ENCODE measurements at places on chromosomes 4 and X.

GRCh38 chrX:132740316-132741123, 217.9 kb downstream of the HS6ST2 start:
- DNase-seq: peak; percentile 4

DNA sequence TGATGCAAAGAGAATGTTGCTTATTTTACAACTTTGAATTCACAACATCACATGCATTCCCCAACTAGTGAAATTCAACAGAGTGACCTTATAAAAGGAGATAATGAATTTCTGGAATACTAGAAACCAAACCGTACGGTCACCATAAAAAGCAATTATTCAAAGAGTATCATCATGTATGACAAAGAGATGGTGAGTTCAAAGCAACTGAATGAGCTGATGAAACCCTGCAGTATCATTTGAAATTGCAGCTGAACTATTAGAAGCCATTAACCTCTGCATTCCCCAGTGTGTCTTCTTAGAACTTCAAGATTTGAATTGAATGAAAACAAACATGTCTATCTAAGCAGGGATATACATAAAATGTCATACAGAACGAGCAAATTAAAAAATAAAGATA, 172.4 kb downstream of the SLITRK2 start:
- DNase-seq: no peak

GRCh38 chr4:84699001-84699671, 116.2 kb downstream of the CDS1 start:
- DNase-seq: no peak

DNA sequence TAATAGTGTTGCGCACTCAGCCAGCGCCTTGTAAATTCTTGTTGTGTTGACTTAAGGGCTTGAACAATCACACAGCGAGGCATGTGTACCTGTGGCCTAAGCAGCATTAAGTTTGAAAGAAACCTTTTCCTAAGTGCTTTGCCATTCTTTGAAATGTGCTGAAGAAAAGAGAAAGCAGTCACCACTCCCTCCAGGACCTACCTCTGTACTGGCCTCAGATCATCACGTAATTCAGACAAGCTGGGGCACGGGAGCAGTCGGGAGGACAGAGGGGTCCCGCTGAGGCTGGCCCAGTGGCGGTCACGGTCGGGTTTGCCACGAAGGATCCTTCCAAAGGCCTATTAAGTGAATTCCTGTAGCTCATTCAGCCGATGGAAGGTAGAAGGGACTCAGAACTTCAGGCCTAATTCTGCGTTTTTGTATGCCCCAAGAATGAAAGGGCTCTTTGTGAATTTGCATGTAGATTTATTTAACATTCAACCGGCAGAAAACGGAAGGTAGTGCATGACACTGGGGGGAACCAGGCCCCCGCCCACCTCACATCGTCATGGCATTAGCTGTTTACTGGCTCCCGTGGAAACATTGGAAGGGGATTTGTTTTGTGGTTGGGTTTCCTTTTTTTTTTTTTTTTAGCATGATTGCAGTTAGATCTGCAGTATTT, 106.3 kb downstream of the TRAPPC11 start:
- peak; percentile 94 for DNase-seq

GRCh38 chr4:74874753-74875367, 58.1 kb upstream of the PARM1 start:
- DNase-seq: peak; percentile 88

GRCh38 chr4:1246111-1246881, 2.6 kb downstream of the CTBP1 start:
- DNase-seq: no peak

DNA sequence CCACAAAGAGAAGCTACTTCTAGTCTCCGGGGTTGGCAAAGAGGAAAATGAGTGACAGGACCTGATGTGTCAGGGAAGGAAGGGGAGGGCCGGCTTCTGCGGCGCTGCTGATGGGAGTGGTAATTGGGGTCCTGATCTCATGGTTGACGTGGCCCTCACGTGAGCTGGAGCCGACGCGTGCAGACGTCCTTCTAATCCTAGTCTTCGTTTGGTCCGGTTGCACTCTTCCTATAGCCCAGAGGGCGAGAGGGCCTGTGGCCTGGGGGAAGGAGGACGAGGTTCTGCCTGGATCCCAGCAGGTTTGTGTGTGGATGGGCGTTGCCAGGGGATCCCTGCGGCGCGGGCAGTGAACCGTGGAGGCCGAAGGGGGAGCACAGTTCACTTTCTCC, at the start of gene ARMCX1:
TSS of gene ARMCX1 (plus strand) at position 186 of the 389 bp plus-strand sequence. CDS start 2,384 bp downstream, outside the sequence.
- DNase-seq: peak; percentile 88

GRCh38 chr4:71882113-71882841, 98.4 kb upstream of the GC start:
- DNase-seq: no peak

- DNase-seq: no peak
These were observed 94.2 kb downstream of the TENM3 start for GRCh38 chr4:182337366-182337765.

DNA sequence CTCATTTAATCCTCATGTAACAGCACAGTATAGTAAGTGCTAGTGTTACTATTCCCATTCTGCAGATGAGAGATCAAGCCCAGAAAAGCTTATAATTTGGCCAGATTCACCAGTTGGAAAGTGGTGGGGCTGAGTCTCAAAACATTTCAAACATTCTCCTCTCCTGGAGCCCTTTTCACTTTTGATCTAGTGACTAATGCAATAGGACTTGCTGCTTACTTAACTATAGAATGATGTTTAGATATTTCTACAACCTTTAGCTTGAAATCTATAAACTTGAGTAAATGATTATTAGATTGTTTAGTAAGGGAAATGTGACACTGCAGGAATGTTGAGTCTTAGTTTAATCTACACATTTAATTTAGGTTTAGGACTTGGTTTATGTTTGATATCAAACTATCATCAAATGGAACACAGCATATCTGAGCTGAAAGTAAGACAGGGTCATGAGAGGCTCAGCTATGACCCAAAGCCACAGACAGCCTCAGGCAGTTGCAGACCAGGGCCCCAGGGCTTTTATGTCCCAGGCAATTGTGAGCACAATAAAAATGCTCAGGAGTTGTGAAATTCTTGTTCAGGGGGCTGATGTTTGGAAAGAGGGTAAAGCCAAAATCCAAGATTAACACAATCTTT, 199.5 kb upstream of the HS3ST1 start:
- no peak for DNase-seq

DNA sequence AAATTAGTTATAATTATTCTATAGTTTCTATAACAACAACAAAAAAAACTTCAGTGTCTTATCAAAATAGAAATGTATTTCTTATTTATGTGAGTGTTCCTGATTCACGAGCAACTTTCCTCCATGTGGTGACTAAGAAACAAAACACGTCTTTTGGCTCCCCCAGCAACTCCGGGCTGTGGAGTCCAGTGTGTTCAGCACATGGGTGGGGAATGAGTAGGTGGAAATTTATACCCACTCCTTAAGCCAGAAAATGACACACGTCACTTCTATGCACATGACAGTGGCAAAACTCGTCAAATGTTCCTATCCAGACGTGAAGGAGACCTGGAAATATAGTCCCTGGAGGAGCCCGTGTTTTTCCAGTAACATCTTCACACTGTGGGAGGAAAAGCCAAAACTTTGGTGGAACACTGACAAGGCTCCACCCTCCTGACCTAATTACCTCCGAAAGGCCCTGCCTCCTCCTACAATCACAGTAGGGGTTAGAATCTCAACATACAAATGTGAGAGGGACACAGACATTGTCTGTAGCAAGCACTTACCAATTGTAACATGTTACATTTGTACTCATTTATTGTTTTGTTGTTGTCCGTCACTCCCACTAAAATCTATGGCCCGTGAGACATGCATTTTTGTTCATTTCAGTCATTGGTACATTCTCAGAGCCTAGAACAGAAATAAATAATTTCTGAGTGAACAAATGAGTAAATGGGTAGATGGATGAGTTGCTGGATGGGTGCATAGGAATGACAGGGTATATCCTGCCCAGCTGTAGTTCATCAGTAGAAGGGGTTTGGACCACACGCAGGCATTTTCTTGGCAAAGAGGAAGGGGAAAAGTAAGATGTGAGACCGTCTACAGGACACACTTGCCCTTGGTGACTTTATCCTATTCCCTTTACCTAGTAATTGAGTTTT, 605.8 kb upstream of the TENM3 start:
- no peak for DNase-seq

DNA sequence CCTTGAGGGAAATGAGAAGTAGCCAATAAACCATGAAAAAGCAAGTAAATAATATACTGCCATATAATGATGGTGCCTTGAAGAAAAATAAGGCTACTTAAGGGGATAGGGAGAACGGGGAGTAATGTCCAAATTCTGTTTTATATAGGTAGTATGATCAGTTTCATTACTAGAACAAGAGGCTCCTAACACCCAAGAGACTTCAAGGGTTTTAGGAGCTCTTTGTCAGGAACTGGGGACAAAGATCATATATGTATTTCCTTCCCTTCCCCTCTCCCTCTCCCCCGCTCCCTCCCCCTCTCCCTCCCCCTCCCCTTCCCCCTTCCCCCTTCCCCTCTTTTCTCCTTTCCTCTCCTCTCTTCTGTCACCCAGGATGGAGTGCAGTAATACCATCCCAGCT, 127.3 kb downstream of the PTPN13 start:
- DNase-seq: no peak

DNA sequence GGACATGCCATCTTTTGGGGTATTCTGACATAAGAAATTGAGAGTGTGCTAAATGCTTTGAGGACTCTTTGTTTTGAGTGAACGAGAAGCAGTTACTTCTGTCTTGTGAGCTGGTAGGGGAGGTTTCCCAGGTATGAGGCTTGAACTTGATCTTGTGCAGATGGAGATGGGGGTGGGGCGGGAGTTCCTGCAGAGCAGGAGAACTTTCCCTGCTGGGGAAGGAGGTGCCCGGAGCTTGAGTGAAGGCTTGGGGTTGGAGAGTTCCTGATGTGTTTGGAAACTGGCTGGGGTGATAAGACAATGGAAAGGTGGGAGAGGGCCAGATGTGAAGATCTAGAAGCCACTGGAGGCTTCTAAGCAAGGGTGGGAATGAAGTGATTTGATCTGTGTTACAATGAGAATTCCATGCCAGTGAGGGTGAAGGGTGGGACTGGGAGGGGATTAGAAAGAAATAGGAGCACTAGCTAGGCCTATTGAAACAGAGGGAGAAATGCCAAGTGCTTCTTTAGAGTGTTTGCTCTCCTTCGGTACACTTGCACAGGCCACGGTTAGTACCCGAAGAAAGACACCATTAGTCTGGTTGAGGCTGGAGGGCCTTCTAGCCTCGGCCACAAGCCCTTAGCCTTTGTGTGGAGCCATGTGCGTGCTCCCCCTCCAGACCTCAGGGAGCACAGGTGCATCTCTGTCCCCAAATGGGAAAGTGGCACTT, 103.5 kb upstream of the STOX2 start:
- DNase-seq: no peak

DNA sequence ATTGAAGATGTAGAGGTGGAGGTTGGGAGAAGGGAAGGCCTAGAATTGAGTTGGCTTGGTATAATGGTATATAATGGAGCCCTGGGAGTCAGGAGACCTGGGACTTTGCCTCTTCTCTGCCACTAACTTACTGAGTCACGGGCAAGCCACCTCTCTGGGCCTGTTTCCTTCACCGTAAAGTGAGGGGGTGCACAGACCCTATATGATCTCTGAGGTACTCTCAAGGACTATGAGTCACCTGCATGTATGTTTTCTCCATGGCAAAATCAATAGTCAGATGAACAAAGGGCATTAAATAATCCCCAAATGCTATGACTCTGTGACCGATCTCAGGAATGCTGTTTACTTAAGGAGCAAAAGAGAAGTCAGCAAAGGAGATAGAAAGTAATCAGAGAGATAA, 5.1 kb downstream of the P2RY4 start:
- DNase-seq: no peak

GRCh38 chr4:7398104-7398423, 36.7 kb downstream of the PSAPL1 start:
- no peak for DNase-seq

GRCh38 chrX:46750889-46751288, 8.0 kb downstream of the SLC9A7 start:
- DNase-seq: no peak

DNA sequence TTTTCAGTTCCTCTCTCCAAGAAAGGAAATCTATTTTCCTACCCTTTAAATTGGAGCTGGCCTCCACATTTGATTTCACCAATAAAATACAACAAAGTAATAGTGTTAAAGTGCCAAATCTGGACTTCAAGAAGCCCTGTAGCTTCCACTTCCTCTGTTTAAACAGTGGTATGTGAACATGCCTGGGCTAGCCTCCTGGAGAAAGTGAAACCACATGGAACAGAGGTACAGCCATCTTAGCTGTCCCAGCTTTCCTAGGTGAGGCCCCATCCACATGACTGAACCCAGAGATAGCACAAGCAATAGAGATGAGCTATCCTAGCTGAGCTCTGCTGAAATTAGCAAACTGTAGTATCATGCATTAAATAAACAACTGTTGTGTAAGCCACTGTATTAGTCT, 131.8 kb upstream of the VCX start:
- DNase-seq: peak; percentile 2

GRCh38 chr4:163568843-163569242, 74.4 kb downstream of the TMA16 start:
- DNase-seq: no peak

GRCh38 chr4:169663831-169664230, 43.5 kb downstream of the CLCN3 start:
- peak; percentile 60 for DNase-seq

Data from lung microvascular endothelial cell (primary cell).